ENCODE measurements at places on chromosomes 11 and 22.

DNA sequence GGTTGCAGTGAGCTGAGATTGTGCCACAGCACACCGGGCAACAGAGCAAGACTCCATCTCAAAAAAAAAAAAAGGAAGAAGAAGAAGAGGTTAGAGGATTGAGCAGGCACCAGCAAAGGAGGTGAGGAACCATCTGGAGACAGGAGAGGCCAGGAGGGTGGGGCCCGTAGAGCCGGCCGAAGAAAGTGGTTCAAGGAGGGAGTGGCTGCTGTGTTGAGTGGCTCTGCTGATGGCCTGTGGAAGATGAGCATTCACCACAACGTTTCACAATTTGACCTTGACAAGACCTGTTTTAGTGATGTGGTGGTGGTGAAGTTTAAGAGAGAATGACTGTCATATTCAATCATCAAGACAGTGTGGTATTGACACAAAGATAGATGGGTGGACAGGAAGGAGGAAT, 6.8 kb upstream of the CTSD start:
- DNase-seq, result no peak

DNA sequence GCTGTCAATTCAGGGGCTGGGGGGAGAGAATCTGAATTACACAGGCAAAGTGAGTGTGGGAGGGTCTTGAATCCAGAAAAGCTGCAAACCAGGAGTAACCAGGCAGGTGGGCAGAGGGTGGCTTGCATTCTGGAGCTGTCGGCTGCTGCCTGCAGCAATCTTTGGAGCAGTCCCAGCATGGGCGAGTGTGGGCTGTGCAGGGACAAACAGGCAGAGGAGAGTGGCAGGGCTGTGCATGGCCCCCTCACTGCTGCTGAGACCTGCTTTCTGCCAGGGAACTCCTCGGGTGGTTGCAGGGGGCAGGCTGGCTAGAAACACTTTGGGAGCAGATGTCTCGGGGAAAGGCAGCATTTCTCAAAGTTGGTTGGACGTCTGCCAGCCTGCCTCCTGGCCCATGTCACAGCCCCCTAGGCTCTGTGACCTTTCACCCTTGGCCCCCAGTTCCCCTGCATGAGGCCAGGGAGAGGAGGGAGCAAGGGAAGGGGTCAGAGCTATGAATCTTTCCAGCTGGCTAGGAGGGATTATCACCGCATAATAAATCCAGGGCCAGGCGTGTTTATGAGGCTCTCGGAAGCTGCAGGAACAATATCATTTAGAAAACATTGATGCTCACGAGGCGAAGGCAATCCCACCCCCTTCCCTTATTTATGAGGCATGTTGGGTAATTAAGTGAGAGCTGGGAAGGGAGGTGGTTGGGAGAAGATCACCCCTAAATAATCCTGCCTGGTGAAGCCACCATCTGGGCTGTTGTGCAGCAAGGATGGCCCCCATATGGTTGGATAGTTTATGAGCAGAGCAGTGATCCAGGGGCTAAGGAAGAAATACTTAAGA, 212.3 kb upstream of the NCAM1 start:
- DNase-seq, result no peak

- no peak for DNase-seq
Measured at GRCh38 chr22:26444777-26445176, 15.7 kb downstream of the ASPHD2 start.

DNA sequence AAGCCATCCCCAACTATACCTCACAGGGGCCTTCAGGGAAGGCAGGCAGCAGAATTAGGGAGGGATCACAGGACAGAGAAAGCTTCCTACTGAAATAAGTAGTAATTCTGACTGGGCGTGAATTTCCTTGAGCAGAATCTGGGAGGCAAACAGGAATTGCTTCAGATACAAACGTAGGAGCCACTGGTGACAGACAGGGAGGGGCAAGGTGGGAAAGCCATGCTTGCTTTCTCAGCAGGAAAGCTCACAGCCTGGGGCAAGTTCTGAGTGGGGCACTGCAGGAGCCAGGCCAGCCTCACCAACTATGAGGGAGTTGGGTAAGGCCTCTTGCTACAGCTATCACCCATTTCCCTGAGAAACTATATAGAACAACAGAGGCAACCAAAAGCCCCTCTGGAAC, 43.6 kb downstream of the ARHGAP32 start:
- DNase-seq, result no peak

- DNase-seq, result no peak
Measured at GRCh38 chr11:44247508-44247907, 62.4 kb downstream of the ALX4 start.

GRCh38 chr11:69187540-69188065, 31.9 kb downstream of the SMIM38 start:
- no peak for DNase-seq

DNA sequence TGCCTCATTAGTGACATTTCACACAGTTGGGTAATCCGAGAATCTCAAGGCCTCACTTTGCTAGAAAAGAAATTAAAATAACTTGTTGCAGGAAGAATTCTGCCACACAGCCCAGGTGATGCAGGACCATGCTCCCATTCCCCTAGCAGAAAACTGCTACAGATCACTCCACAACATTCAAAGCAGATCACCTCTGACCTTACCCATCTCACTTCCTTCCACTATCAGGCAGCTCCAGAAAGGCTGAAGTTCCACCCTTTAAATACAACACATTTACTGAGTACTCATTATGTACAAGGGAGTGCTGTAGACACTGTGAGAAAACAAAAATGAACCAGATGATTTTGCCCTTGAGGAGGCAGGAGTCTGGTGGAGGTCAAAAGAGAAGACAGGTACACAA, 231.0 kb downstream of the TTC28 start:
- no peak for DNase-seq

GRCh38 chr11:70871881-70872280, 380.5 kb downstream of the SHANK2 start:
- no peak for DNase-seq
